ENCODE measurements at places on chromosomes 3 and 15. TPM values are rescaled to one million over a fixed set of nuclear protein-coding genes. Genes with fewer than 3 reads are reported as not detected.

C3orf80 gene
- total RNA-seq, result not detected

DISP2 gene
- 0.38 TPM for total RNA-seq

ROBO2 gene
- total RNA-seq, result under 0.01 TPM

CACNA1D gene
- total RNA-seq, result not detected

MEIS2 gene
- total RNA-seq, result 9.7 TPM

SNX22 gene
- 0.16 TPM for total RNA-seq

GATM gene
- not detected for total RNA-seq

CCDC54 gene
- not detected for total RNA-seq

SGO1 gene
- total RNA-seq, result 4.0 TPM

PDCD7 gene
- 8.3 TPM for total RNA-seq

TAGLN3 gene
- not detected for total RNA-seq

COPG1 gene
- total RNA-seq, result 197 TPM

MB21D2 gene
- total RNA-seq, result 6.2 TPM

ACTC1 gene
- 0.49 TPM for total RNA-seq

TGM5 gene
- total RNA-seq, result not detected

TMEM207 gene
- total RNA-seq, result not detected

IQCH gene
- 2.5 TPM for total RNA-seq

ZIC1 gene
- total RNA-seq, result not detected

MME gene
- 13.9 TPM for total RNA-seq

UROC1 gene
- not detected for total RNA-seq

TRH gene
- total RNA-seq, result not detected

BFSP2 gene
- not detected for total RNA-seq

CSTA gene
- total RNA-seq, result not detected

NUP210 gene
- 7.9 TPM for total RNA-seq

GCNT3 gene
- total RNA-seq, result not detected

UBA3 gene
- 46.8 TPM for total RNA-seq

SCG5 gene
- total RNA-seq, result 0.49 TPM

DLL4 gene
- total RNA-seq, result 116 TPM

SPATA12 gene
- 0.13 TPM for total RNA-seq

CPA3 gene
- total RNA-seq, result 1.5 TPM

ARHGEF3 gene
- 12.0 TPM for total RNA-seq

UCN2 gene
- total RNA-seq, result not detected

TMOD2 gene
- total RNA-seq, result 20.7 TPM

RNU5B-1 gene
- not detected for total RNA-seq

C15orf62 gene
- total RNA-seq, result 1.6 TPM

SLC28A1 gene
- not detected for total RNA-seq

NOX5 gene
- total RNA-seq, result not detected

CD200R1 gene
- not detected for total RNA-seq

FBXO40 gene
- total RNA-seq, result under 0.01 TPM

SLC22A13 gene
- total RNA-seq, result 0.16 TPM

APBA2 gene
- total RNA-seq, result 3.1 TPM

COL8A1 gene
- total RNA-seq, result 462 TPM

CHRNA5 gene
- 2.6 TPM for total RNA-seq

TERC gene
- 16.6 TPM for total RNA-seq

Data from bladder microvascular endothelial cell (primary cell).